ENCODE measurements at places on chromosomes 2 and 18.

DNA sequence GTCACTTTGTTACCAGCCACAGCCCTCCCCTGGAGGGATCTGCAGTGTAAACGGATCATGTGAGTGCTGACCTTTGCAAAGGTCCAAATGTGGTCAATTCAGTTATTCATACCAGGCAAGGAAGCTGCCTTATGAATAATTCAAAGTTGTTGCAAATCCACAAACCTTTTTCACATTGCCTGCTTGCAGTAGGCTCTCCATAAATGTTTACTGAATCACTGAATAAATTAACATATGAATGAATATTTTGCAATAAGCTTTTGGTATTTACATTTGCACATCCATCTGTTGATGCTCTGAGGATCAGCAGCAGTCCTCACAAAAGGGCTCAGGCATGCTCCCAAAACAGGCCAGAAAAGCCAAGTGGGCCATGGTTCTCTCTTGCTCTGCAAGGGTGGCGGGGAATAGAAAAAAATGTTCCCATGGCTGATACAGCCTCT lies 156.8 kb downstream of the VAPA start:
- no peak for DNase-seq

GRCh38 chr18:25826823-25827222 lies 263.6 kb downstream of the SS18 start:
- no peak for DNase-seq

- DNase-seq: no peak
Measured at GRCh38 chr2:164843346-164843911, 1.8 kb upstream of the COBLL1 start.

DNA sequence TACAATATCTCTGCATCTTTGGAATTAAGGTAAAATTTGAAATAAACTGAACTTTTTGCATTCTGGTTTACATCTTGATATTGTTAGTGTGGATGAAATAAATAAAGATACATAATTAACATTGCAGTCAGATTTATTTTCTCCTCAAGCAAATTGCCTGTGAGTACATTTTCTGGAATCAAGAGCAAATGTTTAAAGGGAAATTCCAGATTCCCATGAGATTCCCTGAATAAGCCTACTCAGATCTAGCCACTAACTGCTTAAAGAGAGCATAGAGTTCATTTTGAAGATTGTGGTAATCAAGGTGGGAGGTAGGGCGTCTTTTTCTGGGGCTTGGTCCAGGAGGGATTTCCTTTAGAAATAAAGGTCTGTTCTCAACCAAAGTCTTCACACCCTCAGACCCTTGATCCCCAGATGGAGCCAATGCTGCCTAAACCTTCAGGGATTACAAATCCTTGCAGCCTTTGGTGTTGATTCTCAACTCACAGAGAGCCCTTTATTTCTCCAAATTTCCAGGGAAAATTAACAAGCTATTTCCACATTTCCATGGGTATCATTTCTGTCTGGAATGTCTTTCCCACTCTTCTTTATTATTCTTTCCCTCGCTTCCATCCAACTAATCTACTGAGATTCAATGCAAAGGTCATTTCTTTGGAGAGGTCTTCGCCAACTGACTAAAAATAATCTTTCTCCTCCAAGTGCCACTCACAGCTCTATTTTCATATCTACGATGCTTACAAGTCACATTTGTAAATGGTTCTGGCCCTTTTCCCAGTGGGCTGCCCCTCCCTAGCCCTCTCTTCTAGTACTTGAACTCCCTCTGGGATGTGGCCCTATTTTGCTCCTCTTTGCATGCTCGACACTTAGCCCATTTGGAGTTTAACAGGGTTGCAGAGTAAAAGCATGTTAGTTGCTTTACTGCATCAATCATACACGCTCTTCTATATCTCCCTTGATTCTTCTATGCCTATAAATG lies 79.8 kb upstream of the SPATS2L start:
- DNase-seq: no peak

DNA sequence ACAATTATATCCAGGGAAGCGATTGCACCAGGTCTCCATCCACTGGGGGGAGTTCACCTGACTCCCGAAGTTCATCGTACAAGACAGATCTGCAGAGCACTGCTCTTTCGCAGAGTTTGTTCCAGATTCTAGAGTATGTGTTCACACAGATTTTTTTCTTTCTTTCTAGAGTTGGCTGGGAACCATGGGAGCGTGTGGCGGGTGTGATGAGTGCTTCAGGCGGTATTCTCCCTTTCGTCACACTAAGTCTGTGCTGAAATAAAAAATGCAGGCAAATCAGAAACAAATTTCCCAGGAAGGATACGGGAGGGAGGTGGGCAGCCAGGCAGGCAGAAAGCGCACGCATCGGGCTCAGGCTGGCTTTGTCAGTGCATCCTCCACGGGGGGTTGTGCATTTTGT lies 129.8 kb upstream of the SOX11 start:
- no peak for DNase-seq

- no peak for DNase-seq
Measured at GRCh38 chr2:72570413-72570812, 255.4 kb downstream of the EXOC6B start.

DNA sequence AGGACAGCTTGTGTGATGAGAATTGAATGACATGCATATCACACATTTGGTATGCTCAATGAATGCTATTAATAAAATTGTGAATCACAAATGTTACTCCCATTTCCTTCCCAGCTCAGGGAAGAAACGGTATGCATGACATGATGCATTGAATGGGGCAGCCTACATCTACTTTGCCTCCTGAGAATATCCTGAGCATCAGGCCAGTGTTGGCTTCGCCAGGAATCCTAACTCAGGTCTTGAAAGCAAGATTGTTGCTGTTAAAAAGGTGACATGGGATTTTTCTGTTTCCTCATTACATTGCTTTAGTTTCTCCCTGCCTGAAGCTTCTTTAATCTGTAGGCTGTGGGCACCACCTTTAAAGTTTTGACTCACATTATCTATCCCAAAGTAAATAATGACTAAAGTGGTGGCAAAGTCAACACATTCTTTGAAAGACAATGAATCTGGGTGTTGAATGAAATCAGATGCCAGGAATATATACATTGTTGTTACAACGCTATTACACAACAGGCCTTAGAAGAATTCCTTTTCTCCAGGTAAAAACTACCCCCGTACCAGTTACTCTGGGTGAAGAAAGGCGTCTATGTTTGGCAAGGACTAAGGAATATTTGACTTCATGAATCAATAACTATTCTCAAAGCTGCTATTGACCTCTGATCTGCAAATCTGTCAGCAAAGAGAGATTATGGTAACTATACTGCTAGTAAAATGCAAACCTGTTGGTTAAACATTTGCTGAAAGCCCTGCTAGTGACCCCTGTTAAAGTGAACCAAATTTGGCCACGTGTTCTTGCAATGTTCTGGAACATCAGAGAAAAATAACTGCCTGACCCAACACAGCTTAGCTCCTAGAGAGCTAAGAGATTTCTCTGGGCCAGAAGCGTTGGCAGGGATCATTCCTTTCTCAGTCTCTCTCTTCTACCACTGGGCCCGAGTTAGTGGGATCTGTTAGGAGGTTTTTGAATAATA lies 30.5 kb upstream of the NEDD4L start:
- no peak for DNase-seq

GRCh38 chr18:5622905-5623304 lies 79.1 kb upstream of the EPB41L3 start:
- DNase-seq: no peak

DNA sequence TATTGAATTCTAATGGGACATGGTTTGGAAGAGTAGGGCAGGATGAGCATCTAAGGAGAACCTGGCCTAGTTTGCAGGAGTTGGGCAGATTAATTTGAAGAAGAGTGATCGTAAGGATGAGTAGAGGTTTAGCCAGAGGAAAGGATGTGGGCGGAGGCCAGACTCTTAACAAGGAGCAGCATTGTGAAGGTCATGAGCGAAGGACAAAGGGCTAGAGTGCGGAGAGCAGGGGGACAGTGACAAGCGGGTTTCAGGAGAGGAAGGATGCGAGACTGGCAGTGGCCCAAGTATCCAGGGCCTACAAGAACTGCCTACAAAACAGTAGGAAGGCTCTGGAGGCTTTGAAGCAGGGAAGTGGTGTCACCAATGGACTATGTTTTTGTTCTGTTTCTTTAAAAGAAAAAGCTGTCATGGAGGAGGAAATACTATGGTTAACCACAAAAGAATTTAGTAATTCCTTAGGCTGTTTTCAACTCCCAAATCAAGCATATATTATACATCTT lies 20.1 kb downstream of the SLC66A3 start:
- no peak for DNase-seq

GRCh38 chr2:209648714-209649113 lies 122.9 kb upstream of the UNC80 start:
- DNase-seq: no peak

GRCh38 chr2:224722250-224722649 lies 6.1 kb upstream of the CCDC195 start:
- DNase-seq: no peak

GRCh38 chr2:218074031-218074430 lies 5.0 kb downstream of the RUFY4 start:
- DNase-seq: no peak

DNA sequence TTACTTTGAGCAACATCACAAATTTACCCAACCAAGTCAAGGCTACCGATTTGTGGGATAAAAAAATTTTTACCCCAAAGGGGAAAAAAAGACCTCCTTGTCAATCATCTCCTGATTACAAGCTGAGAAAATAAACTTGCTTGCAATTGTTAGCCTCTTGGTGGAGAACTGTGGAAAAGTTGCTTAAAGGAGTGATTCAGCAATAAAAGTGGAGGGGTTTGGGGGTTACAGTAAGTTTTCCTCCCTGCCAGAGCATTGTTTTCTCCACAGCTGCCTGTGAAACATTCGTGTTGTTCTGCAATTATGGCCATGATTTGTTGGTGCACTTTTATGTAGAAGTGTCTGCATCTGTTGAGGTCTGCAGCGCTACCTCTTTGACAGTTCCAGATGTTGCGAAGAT lies 82.6 kb downstream of the EN1 start:
- DNase-seq: no peak
